ENCODE measurements at places on chromosomes 1 and 21.
A peak's percentile ranks its signal among the peaks of the same experiment; 100 is the strongest.

DNA sequence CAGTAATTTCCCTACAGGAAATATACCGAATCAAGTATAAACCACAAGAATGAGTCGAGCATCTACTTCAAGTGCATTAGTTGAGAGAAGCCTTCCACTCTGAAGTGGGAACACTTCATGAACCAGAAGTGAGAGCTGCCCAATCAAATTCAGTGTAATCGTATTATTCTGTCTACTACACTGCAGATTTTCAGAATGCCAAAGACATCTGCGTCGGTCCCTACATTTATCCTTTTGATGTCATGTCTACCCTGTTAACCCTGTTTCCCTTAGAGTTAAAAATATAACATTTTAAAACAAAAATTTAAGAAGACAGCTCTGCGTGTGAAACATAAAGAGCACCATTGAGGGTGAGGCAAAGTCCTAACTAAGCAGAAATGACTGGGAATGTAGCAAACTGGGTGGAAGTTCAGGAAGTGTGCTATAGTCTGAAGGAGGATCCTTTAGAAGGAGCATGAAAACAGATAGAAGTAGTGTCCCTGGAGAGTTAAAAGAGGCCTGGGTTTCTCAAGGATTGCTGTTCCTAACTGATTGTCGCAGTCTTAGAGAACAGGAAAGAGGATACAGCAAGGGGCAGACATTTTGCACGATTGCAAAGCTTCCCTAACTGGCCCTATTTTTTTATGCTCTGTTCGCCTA, 291.2 kb downstream of the PTPRC start:
- peak; percentile 69 for DNase-seq

DNA sequence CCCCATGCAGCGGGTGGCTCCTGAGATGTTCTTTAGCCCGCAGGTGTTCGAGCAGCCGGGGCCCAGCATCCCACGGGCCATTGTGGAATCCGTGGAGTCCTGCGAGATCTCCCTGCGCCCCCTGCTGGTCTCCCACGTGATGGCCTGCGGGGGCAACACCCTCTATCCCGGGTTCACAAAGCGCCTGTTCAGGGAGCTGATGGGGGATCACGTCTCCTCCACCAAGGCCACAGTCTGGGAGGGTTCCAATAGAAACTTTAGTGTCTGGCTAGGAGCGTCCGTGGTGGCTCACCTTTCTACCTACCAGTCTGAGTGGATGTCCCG, 71.0 kb downstream of the ACTL8 start:
- DNase-seq, result no peak

- DNase-seq, result no peak
Measured at GRCh38 chr1:156963621-156964020, 43.2 kb downstream of the LRRC71 start.

DNA sequence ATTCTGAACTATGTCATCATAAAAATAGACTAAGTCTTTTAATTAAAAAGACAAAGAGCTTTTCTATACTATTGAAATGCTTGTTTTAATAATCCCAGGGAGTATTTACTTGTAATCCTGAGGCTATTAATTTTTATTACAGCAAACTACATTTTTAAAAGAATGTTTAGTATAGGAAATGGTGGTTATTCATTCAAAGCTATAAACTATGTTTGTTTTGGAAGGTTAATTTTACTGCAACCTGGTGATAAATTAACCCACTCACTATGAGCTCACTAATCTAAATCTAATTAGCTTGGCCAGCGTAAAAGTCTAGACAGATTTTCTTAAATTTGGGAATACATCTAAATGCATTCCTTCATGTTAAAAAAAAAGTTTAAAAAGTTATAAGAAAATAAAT, 13.8 kb upstream of the EYA3 start:
- DNase-seq, result no peak

- no peak for DNase-seq
Measured at GRCh38 chr1:21219674-21220073, 43.0 kb upstream of the EIF4G3 start.

GRCh38 chr1:231272880-231273279, 31.9 kb downstream of the GNPAT start:
- DNase-seq, result no peak

Measured in NCI-H1105 treated with DMSO at 0.1 percent for 48 hours (cell line).